ENCODE measurements at places on chromosomes 7 and 10. TPM values are rescaled to one million over a fixed set of nuclear protein-coding genes. Genes with fewer than 3 reads are reported as not detected.

Gene SPOCK2
- 7.4 TPM for total RNA-seq

Gene NXPH1
- total RNA-seq: not detected

GRCh38 chr10:15518250-15518649 lies 147.2 kb upstream of the FAM171A1 start:
- DNase-seq: no peak

DNA sequence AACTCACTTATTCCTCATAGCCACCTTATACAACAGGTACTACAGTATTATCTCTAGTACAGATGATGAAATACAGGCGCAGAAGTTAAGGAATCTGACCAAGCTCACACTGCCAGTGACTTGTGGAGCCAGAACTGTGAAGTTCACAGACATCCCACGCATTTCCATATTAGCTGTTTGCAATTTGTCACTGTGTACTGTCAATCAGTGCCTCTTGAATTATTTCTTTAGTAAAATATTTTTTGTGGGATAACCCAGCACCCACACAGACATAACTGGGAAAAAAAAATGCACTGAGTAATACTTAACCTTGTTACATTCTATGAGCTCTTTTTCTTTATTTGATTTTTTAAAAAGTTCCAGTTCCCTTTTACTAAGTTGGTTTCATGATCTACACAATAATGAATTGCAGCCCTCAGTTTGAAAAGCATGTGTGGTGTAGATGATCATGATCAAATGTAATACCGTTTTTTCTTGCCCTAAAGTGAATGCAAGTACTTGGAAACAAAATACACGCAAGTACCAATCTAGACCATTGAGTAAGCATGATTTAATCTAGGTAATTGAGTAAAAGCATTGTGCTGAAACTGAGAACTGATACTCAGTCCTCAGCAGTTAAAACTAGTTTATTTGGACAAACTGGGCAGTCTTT lies 14.1 kb downstream of the CUL1 start:
- DNase-seq: no peak

DNA sequence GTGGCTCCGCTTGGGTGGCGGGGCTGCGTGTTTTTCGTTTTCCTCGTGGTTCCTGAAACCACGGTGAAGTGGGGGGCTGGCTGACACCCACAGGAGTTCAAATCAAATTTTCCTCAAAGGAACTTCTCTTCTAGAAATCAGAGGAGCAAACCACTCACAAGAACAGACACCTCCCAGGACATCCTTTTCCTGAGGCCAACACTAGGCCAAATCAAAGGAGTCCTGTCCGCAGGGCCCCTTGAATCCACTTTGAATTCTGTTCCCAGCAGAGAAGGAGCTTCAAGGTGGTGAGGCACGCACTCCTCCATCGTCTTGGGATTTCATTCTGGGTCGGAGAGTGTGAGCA lies 29.9 kb upstream of the ZNF273 start:
- DNase-seq: no peak

Gene SLC16A12
- total RNA-seq: 0.08 TPM

DNA sequence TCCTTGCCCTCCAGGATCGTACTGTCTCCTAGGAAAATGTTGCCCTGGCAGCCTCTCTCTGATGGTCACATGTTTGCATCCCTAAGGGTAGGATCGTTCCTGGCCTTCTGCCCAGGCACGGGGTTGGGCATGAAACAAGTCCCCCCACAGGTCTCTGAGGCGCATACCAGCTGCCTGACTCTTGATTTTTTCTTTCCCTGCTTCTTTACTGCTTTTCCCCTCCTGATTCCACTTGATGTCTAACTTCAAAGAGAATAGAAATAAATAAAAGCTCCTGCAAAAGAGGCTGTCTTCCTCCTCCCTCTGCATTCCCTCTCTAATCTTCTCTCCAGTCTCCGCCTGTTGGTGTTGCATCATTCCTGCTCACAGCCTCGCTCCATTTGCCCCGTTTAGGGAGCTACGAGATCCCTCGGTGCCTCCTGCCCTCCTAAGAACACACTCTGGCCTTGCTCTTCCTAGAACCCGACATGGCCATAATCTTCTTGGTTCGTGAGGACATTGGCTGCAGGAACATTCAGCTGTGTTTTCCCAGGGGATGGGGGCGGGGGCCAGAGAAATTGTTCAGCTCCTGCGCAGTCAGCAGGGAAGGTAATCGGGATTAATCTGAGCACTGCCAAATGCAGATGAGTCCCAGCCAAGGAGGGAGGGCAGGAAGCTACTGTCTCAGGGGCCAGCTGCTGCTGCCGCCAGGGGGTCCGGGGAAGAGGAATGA lies 26.0 kb downstream of the LEP start:
- peak; percentile 85 for DNase-seq

Gene FRMD4A
- total RNA-seq: 37.9 TPM

- DNase-seq: no peak
Observed at GRCh38 chr7:130907439-130907838, 173.4 kb upstream of the KLF14 start.

GRCh38 chr7:37690206-37690605 lies 6.6 kb downstream of the GPR141 start:
- no peak for DNase-seq

DNA sequence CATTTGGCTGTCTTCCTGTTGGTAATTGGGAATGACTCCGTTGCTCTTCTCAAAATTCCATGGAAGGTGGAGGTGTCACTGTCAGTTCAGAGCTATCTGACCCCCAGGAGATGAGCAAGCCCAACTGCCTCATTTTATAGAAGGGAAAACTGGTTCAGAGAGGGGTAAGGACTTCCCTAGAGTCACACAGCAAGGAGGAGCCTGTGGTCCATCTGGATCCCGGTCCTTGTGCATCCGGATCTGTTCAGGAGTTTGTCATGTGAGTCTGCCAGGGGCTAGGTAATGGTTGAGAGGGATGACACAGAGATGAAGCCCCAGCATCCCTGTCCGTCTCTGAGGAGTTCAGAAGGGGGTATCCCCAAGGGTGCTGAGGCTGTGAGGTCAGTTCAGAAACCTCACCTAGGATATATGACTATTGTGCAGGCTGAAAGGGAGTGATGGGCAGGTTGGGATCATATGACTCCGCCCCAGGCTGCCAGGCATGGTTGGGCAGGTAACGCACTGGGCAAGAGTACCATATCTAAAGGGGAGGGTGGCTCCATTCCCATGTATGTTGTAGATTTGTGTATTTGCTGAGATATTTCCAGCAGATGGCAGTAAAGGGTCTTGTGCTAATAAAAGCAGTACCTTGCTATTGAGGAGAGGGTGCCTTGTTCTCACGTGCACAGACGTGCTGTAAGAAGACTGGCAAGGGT lies 16.0 kb upstream of the SLC29A3 start:
- DNase-seq: no peak

Gene GDF2
- not detected for total RNA-seq

DNA sequence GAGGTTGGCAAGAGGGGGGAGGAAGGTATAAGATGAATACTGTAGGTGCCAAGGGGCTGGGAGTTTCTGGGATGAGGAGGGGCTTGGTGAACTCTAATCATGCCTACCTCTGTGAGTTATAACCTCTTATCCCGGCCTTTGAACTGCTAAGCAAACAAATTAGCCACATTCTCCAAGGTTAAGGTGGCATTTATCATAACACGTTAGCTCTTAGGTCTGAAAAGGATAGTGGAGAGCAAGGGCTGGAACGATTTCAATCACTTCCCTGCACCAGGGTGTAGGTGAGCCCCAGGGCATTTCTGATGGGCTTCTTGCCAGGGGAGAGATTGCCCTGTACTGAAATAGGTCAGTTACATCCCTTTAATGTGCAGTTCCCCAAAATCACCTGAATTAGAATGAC lies 28.6 kb upstream of the DMBT1 start:
- no peak for DNase-seq

DNA sequence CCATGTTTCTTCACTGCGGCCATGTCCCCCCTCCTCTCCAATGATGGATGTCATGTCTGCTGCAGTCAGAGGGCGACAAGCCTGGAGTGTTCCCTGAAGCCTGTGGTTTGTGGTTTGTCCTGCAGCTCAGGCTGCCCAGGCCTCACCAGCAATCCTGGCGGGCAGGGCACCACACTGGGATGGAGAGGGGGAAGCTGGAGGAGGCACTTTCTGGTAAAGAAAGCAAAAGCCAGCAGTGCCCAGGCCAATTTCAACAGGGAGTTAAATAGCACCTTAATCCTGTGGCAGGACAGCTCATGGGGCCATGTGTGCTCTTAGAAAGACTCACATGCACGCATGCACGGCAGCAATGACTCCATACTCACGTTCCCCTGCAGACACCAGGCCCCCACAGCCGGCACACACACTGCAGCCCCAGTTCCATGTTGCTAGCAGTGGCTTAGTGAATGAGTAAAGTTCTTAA lies 158.3 kb downstream of the EGFR start:
- no peak for DNase-seq

GRCh38 chr7:121302214-121302745 lies 26.5 kb upstream of the WNT16 start:
- DNase-seq: no peak

DNA sequence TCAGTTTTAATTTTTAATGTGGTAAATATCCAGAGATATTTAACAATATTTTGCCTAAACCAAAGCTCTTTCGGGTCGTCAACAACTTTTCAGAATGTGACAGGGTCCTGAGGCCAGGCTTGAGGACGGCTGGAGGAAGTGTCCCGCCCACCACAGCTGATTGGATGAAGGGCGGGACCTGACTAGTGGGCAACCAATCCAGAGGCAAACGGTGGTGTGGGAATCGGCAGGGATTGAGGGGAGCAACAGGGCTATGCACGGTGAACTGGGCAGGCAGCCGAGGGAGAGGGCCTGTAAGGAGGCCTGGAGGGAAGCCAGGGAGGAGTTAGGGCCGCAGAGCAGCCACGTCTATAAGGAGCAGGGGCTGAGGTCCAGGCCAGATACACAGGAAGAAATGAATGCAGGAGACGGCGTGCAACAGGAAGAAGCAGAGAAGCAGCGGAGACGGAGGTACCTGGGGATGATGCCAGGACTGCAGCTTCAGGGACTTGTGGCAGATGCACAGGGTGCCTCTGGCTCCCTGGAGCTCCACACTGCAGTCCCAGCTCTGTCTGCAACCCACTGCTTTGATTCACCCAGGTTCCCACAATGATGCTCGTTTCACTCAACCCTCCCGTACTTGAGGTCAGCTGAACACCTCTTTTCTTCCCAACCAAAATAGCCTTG lies 46.1 kb upstream of the ZMIZ1 start:
- DNase-seq: no peak

GRCh38 chr7:94030634-94031033 lies 26.5 kb upstream of the BET1 start:
- no peak for DNase-seq

GRCh38 chr7:95520136-95520535 lies 34.4 kb downstream of the ASB4 start:
- DNase-seq: no peak

DNA sequence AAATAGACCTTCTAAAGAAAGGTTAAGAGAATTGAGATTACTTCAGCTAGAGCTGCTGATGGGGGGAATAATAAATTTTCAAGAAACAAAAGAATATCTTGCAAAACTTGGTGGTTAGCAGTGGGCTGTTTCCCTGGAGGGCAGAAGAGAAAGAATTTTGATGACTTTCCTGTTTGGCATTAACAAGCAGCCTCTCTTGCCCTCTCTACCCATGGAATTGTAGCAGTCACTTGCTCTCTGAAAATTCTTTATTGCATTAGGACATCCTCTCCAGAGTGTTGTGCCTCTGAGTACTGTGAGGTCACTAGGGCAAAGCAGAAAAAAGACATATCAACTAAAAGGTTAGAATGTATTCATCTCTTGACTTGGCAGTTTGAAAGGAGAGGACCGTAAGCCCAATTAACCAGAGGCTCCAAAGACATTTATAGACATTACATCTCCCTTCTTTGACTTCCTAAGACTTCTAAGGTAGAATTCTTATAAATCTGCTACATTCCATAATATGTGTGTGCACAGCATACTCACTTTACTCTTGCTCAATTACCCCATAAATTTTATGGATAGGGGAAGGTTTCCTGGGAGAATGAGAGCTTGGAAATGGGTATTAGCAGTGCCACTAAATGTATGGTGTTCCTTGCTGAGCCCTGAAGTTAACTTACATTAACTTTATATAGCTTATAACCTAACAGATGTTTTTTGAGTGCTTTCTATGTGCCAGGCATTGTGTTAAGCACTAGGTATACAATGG lies 215.3 kb downstream of the KIF20B start:
- DNase-seq: no peak

DNA sequence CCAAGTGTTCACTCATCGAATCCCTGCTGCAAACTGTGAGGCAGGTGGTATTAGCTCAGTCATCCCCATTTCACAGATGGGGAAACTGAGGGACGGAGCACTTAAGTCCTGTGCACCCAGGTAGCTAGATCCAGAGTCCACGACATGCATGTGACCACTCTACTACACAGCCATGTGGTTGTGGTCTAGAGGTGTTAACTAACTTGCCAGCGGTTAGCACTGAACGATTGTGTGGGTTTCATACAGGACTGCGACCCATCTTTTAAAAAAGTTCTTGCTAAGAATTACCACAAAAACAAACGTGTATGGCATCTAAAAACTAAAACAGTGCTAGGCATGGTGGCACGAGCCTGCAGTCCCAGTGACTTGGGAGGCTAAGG lies 16.1 kb upstream of the ABCC2 start:
- no peak for DNase-seq

Gene GPR15LG
- 29.2 TPM for total RNA-seq

- no peak for DNase-seq
Observed at GRCh38 chr7:78041423-78041822, 242.8 kb downstream of the PHTF2 start.

GRCh38 chr7:43851805-43852204 lies 17.5 kb downstream of the MRPS24 start:
- no peak for DNase-seq

Gene NPFFR1
- total RNA-seq: 0.05 TPM

Gene RABGEF1
- total RNA-seq: 31.8 TPM

DNA sequence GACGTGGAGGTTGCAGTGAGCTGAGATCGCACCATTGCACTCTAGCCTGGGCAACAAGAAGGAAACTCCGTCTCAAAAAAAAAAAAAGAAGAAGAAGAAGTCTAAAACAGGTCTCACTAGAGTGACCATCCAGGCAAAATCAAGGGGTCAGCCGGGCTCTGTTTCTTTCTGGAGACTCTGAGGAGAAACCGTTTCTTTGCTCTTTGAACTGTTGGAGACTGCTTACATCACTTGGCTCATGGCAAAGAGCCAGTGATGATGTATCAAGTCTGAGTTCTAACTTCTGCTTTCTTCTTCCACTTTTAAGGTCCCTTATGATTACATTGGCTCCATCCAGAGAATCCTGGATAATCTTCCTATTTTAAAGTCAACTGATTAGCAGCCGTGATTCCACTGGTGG lies 306.8 kb downstream of the WDR11 start:
- DNase-seq: no peak

GRCh38 chr7:17774716-17775288 lies 165.5 kb downstream of the SNX13 start:
- no peak for DNase-seq

Measured in ureter (tissue), 1 donor.